ENCODE measurements at places on chromosomes 3 and 15.

DNA sequence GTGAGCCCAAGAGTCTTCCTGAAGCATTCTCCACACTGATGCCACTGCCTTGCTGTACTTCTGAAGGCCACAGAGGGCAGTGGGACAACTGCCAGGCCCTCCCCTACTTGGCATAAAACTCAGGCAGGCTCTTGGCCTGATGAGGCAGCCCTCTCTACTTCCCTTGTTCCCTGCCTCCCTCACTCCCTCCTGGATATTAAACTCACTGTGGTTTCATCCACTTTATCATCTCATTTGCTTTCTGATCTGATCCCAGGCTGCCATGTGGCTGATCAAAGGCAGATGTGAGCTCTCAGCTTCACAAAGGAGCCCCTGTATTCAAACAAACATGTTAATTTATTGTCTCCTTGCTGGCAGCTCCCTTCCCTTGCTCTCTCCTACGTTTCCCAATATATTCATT, 533.5 kb downstream of the IGSF11 start:
- DNase-seq, result peak; percentile 26

DNA sequence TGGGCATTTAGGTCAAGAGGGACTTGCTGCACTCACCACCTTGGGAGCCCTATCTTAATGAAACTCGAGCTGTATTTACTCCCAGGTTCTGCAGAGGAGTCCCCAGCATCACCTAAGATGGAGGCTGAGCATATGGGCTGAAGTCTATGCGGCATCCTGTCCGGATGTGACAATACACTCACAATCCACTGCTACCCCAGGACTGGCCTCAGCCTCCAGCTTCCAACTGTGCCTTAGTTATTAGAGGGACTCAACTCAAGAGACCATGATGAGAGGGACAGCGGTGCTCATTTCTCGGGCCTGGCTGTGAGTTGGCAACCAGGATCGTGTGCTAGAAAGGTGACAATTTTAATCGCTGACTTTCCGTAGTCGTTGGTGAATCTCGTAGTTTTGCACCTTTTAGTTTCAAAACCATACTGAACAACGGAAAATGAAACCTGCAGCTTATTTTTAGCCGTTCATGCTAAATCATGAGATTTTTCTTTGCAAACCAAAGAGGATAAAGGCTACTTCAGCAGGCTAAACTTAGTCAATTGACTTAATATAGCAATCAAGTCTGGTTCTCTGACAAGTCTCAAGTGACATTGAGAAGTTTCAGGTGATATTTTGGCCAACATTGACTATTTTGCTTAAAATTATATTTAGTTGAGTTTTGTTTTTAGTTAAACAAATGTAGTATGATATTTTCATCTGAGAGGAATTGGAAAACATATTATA, 11.1 kb downstream of the ZBTB38 start:
- no peak for DNase-seq

DNA sequence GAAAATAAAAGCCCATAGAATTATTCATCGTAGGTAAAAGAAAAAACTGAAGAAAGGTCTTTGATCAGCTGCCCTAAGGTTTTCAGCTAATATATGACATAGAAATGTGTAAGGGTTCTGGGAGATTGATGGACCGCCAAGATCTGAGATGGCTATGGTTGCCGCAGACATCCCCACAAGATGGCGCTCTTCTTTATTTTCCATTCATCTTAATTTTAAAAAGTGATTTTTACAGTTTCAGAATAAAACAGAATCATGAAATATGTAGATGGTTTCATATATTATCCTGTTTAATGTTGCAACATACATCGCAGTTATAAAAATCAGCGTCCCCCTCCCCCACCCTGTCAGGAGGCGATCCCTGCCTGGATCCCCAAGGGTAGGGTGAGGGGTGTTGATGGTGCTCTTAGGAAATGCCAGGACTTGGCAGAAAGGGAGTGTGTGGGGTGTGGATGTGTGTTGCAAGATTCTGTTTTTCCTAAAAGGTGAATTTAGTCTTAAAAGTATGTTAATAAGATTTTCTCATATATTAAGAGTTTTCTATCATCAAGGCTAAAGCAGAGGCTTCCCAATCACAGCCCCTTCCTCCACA, 68.8 kb downstream of the ANXA2 start:
- DNase-seq, result peak; percentile 23

DNA sequence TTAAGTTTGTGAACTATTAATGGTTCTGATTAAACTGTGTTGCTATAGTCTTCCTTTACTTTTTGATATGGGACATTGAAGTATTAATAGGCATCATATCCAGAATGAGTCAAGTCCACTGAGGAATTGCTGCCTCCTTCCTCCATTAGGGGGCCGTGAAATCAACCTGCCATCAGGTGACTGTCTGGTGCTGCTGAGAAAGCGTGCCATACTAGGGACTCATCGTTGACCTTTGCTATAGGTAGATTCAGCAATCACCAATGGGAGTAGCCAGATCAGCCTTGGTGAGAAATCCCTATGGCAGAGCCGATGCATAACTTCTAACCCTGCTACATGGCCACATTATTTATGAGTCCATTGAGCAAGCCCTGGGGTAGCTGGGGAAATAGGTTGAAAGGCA, 30.1 kb upstream of the SLC28A2 start:
- no peak for DNase-seq

GRCh38 chr3:129314386-129315222, 35.9 kb downstream of the HMCES start:
- peak; percentile 89 for DNase-seq

DNA sequence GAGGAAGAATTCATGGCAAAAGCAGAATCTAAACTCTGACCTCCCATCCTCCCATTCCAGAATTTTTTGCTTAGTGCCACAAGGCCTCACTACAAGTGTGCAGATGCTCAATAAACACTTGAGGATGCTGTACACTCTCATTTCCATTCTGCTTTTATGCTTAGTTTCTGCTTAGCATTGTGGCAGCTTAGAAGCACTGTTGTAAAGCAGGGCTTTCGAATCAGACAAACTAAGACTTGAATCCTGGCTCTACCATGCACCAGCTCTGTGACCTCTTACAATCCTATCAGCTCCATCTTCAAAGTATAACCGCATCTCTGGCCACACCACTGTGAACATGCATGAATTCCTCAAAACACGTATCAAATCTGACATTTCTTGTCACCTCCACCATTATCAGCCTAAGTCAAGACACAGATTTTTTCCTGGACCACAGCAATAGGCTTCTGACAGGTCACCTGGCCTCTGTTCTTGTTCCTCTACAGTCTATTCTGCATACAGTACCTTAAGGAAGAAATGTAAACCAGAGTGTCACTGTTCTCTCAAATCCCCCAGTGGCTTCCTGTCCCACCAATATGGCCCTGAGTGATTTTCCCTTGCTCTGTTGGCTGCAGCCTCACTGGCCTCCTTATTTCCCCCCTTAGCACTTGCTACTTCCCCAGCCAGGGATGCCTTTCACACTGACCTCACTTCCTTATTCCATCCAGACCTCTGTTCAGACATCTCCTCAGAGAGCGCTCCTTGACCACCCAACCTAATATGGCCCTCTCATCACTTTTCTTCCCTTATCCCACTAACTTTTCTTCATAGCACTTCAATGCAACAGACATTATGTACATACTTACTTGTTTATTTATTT, 8.1 kb upstream of the PHC3 start:
- no peak for DNase-seq

DNA sequence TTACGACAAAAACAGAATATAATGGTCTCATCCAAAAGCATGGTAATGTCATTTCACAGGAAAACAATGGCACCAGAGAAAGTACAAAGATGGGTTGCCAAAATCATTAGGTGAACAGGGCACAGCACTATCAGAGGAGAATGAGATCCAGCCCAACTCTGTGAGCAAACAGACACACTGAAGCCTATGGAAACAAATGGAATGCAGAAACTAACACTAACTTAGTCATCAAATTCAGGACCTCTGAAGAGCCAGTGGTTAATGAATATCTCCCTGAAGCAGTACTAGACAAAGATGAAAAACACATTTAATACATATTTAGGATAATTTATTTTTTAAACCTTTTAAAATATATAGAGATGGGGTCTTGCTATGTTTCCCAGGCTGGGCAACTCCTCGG, 14.6 kb upstream of the RPS17 start:
- no peak for DNase-seq

GRCh38 chr3:16821053-16821452, 63.7 kb upstream of the PLCL2 start:
- DNase-seq, result no peak
